Activated T-cell treated with anti-CD3 and anti-CD28 coated beads for 4 hours (primary cell): ENCODE measurements at places on chromosomes 5 and 9.

DNA sequence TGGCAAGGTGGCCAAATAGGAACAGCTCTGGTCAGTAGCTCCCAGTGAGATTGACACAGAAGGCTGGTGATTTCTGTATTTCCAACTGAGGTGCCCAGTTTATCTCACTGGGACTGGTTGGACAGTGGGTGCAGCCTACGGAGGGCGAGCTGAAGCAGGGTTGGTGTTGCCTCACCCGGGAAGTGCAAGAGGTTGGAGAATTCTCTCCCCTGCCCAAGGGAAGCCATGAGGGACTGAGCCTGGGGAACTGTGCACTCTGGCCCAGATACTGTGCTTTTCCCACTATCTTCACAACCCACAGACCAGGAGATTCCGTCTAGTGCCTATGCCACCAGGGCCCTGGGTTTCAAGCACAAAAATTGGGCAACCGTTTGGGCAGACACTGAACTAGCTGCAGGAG lies 61.0 kb downstream of the TNFSF8 start:
- no peak for DNase-seq

DNA sequence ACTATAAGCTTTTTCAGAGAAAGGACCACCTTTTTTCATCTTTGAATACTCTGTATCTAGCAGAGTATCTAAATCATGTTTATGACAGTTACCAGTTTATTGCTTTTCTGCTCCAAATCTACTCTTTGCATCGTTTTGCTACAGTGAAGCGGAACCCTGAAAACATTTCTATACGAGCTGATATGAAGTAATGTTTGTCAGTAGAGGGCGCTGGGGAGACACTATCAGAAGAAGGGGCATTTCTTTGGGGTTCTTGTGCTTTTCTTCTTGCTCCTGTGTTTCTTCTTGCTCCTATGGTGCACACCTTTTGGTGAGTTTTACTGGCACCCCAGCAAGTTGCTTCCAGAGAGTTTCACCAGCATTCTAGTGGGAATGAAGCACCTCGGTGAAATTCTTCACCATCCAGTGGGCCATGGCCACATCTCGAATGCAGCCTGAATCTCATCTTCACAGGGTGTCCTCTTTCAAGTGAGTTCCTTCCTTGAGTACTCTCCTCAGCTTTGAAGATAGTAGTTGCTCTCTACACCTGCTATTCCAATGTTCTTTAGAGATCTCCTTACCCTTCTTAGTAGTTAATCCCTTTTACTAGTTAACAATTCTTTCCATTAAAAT lies 98.4 kb downstream of the FGF1 start:
- no peak for DNase-seq

GRCh38 chr5:72366324-72366976 lies 46.3 kb downstream of the PTCD2 start:
- DNase-seq, result no peak

GRCh38 chr5:111667128-111667736 lies 89.8 kb downstream of the NREP start:
- DNase-seq, result no peak

- no peak for DNase-seq
Observed at GRCh38 chr5:72394688-72395087, 74.5 kb downstream of the PTCD2 start.

GRCh38 chr5:4053136-4053535 lies 457.5 kb downstream of the IRX1 start:
- DNase-seq, result no peak

- DNase-seq, result no peak
Observed at GRCh38 chr9:742914-743589, 98.4 kb upstream of the DMRT1 start.

DNA sequence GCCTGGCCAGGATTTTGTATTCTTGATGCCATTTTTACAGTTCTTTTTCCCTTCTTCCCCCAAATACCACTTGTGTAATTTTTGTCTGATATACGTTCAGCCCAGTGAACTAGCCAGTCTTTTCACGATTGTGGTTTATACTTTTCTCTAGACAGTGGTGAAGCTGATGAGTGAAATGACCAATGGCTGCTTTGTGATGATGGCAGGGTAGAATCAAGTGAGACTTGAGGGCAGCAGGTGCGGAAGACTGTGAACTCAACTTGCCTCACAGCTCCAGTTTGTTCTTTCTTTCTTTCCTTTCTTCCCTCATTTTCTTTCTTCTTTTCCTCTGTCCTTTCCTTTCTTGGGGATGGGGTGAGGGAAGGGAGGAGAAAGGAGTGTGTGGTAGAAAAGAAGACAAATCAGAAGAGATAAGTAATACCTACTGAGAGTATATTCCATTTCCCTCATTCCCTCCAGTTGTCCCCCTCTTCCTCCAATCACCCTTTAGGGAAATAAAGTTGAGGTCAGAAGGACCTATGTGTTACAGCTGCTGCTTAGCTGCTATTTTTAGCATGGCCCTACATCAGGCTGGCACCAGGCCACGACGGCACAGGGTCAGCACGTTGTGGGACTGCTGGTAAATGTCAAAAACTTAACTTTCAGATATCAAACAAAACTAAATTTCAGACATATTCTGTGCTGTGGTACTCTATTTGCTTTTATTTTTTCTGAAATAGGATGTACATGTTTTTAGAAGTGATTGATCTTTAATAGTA lies 12.3 kb downstream of the ZSWIM6 start:
- DNase-seq, result no peak
